Immature natural killer cell (primary cell): ENCODE measurements at places on chromosomes 16 and 17. TPM values are rescaled to one million over a fixed set of nuclear protein-coding genes. Genes with fewer than 3 reads are reported as not detected.

DNA sequence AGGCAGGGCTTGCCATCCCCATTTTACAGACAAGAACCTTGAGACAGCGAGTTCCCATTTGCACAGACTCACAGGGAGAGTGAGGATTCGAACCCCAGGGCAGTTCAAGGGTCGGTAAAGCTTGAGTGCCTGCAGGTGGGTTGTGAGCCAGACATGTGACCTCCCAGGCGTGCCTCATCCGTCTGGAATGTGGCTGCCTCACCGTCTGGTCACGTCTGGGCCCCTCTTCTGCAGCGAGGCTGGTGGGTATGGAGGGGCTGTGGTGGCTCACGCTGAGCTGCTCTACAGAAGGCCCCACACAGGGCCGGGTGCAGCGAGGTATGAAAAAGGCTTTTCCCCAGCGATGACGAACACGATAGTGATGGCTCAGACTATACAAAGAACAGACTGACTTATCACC lies 35.8 kb upstream of the LHX1 start:
- H3K36me3 ChIP-seq, result no peaks in the 10 kb centered on the region
- no peaks in the 10 kb centered on the region for H3K4me1 ChIP-seq
- H3K27me3 ChIP-seq, result peaks cover 5% of the 10 kb centered on the region
- no peak overlapping the region for H3K27ac ChIP-seq
- no peak overlapping the region for H3K4me3 ChIP-seq

GRCh38 chr16:79009896-79010295 lies 590.6 kb downstream of the MAF start:
- no peak overlapping the region for H3K4me3 ChIP-seq
- no peak for DNase-seq
- H3K4me1 ChIP-seq, result peaks cover 18% of the 10 kb centered on the region
- H3K36me3 ChIP-seq, result peaks cover 8% of the 10 kb centered on the region

- DNase-seq, result no peak
- H3K27ac ChIP-seq, result no peak overlapping the region
- H3K4me3 ChIP-seq, result no peak overlapping the region
- H3K36me3 ChIP-seq, result peaks cover 4% of the 10 kb centered on the region
- no peaks in the 10 kb centered on the region for H3K4me1 ChIP-seq
Observed at GRCh38 chr17:27367121-27367981, 73.4 kb downstream of the WSB1 start.

The FA2H gene
- not detected for polyA plus RNA-seq

DNA sequence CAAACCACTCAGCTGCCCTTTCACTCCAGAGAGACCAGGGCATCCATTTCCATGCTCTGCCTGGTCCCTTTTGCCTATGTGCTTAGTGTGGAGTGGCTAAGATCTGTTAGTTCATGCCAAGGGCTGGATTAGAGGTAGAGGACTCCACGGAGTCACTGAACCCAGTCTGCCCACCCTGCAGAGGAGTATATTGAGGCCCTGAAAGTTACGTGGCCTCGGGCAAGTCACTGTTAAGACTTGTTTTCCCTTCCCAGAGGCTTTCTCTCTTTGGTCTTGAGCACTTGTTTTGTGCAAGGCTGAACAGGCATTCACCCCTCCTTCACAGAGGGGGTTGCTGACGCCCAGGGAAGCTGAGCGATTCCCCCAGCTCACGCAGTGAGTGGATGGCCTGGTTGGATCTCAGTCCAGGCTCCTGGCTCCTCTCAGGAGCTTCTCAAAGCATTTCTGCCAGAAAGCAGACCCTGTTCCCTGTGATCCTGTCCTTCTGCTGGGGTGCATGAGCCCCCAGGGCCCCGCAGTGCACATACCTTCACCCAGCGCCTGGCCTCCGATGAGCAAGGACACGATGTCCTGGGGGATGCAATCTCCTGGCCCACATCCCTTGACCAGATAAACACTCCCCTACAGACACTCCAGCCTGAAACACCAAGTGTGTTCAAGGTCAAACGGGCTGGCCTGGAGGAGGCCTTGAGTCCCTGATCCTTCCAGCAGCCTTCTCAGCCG lies 153.4 kb upstream of the GSE1 start:
- no peak overlapping the region for H3K27ac ChIP-seq
- H3K27me3 ChIP-seq, result peaks cover 10% of the 10 kb centered on the region
- H3K36me3 ChIP-seq, result no peaks in the 10 kb centered on the region
- no peak overlapping the region for H3K4me3 ChIP-seq
- H3K4me1 ChIP-seq, result peaks cover 6% of the 10 kb centered on the region

DNA sequence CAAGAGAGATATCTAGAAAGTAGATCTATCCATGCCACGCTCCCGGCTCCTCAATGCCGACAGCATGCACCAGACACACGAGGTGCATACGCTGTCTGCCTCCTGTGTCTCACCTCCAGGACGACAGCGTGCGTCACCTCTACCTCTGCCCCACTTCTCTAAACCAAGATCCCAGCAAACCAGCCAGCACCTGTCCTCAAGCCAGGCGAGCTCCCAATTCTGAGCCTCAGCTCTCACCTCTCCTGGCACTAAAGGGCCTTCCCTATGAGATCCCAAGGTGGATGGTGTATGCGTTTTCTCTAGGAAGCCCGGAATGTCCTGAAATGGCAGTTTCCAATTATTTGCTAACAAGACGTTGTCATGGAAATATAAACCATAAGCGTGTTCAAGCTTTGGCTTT lies 36.2 kb upstream of the RCVRN start:
- H3K27me3 ChIP-seq, result peaks cover 2% of the 10 kb centered on the region
- no peaks in the 10 kb centered on the region for H3K4me1 ChIP-seq
- DNase-seq, result no peak
- H3K36me3 ChIP-seq, result peaks cover 68% of the 10 kb centered on the region

DNA sequence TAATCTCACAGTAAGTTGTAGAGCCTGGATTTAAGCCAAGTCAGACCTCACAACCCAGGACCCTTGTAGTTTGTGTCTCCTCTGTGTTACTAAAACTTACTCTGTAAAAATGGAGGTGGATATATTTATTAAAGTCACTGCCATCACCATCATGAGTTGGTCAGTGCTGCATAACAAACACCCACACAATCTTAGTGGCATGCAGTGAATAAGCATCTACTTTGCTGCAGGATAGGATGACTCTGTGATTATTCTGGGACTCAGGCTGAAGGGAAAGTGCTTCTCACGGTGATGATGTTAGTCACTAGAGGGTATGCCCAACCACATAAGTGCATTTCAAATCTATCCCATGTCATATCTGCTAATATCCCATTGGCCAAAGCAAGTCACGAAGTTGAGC lies 398.7 kb downstream of the XYLT1 start:
- H3K4me1 ChIP-seq, result peaks cover 14% of the 10 kb centered on the region
- H3K27me3 ChIP-seq, result no peaks in the 10 kb centered on the region
- H3K4me3 ChIP-seq, result no peak overlapping the region
- H3K36me3 ChIP-seq, result no peaks in the 10 kb centered on the region

GRCh38 chr16:84758627-84759026 lies 58.8 kb downstream of the USP10 start:
- H3K27me3 ChIP-seq, result no peaks in the 10 kb centered on the region
- peaks cover 62% of the 10 kb centered on the region for H3K4me1 ChIP-seq
- no peaks in the 10 kb centered on the region for H3K36me3 ChIP-seq
- no peak overlapping the region for H3K27ac ChIP-seq
